AG09319 (cell line): ENCODE measurements at places on chromosomes 7 and 10.
A peak's percentile ranks its signal among the peaks of the same experiment; 100 is the strongest.

DNA sequence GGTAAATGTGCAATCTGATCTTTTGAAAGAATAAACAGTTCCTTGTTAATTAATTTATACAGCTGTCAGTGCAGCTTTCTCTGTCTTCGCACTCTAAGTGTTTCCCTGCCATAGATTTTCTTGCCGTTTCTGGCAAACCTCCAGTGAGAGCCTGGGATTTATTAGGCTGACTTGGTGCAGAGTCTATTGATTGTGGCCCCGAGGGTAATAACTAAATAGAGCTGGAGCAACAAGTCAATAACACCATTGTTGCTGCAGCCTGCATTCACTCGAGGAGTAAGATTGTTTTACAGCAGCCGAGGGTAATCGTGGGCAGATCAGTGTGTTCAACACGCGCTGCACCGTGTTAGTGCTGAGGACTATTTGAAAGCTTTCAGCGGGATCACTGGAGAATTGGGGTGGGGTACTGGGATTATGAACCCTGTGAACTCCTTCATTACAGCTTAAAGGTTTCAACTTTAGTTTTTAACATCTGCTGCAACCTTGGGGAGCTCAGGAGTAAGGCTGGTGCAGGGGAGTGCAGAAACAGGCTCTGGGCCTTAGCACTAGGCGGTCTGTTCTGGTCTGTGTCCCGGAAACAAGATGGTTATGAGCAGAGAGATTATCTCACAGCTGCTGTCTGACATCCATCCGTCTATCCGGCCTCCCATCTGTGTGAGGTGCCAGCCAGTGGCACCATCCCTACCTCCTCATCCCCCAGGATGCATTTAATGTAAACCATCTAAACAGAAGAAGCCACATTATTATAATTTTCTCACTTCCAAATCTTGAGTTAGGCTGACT lies 174.0 kb upstream of the TCF7L2 start:
- no peak for DNase-seq

GRCh38 chr10:123636598-123637325 lies 29.4 kb upstream of the GPR26 start:
- no peak for DNase-seq

DNA sequence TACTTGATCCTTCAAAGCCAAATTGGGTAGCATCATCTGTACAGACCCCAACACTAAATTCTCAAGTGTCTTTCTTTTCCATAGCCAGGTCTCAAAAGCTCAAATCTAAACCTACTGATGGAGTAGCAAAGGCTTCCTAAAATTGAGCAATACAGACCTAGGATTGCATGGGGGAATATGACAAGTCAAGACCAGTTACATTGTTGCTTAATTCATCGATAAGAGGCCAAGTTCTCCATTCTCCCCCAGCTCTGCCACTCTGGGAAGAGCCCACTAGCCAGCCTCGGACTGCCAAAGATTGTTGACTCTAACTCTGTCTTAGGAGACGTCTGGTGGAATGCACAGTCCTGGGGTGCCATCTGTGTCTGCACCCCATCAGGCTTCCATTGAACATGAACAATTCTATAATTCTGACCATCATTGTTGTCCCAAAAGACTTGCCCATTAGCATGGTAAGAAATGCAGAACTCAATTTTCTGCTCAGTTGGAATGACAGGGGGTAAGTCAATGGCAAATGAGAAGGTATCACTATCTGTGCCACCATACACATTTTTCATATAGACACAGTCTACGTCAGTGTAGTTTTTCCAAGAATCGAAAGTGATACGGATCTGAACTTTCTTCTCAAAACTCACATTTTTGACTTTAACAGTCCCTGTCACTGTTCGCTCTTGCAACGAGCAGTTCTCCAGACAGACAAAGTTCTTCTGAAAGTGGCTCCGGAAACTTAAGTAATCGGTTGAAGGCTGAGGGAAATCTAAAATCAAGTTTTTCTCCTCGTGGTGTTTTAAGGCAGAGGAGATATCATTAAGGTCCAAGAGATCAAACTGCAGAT lies 2.9 kb downstream of the PPP1R3C start:
- DNase-seq: no peak

DNA sequence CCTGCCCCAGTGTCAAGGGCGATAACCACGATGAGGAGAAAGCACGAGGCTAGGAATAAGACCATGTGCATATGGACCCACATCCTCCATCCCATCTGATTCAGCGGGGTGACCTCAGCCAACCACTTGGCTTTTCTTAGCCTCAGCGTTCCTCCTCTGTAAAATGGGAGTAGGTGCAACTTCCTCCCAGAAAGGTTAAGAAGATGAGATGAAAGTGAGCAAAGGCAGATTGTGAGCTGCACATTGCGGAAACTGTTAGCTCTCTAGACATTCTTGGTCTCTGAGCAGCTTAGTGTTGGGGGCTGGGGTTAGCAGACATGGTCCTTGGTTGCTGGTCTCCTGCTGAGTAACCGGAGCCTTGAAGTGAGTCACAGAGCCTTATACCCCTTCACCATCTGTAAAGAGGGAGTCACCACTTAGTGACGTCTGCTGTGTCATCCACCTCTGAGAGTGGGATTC lies 497.3 kb upstream of the GALNT17 start:
- peak; percentile 11 for DNase-seq

- peak; percentile 51 for DNase-seq
Observed at GRCh38 chr10:33653584-33654367, 319.3 kb upstream of the NRP1 start.

GRCh38 chr7:151428378-151429236 lies 11.3 kb downstream of the CRYGN start:
- DNase-seq: no peak

GRCh38 chr7:111011520-111011919 lies 79.4 kb upstream of the LRRN3 start:
- no peak for DNase-seq

DNA sequence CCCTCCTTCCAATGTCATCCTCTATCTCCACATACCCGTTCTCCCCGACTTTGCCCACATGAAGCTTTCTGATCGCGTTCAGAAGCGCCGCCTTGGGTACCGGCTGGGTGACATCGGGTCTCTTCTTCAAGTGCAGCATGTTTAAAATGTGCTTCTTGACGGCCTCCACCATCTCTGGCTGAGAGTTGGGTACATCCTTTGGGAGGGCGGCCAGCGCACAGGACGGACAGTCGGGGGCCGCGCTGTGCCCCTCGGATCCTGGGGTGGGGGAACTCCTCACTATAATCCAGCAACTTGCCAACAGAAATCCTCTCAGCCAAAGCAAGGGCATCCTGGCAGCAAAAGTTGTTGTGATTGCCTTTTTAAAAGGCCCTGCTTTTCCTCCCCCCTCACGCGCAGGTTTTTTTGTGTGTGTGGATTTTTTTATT lies 2.8 kb downstream of the INHBA start:
- DNase-seq: no peak

GRCh38 chr7:45583296-45583695 lies 9.1 kb downstream of the ADCY1 start:
- no peak for DNase-seq

DNA sequence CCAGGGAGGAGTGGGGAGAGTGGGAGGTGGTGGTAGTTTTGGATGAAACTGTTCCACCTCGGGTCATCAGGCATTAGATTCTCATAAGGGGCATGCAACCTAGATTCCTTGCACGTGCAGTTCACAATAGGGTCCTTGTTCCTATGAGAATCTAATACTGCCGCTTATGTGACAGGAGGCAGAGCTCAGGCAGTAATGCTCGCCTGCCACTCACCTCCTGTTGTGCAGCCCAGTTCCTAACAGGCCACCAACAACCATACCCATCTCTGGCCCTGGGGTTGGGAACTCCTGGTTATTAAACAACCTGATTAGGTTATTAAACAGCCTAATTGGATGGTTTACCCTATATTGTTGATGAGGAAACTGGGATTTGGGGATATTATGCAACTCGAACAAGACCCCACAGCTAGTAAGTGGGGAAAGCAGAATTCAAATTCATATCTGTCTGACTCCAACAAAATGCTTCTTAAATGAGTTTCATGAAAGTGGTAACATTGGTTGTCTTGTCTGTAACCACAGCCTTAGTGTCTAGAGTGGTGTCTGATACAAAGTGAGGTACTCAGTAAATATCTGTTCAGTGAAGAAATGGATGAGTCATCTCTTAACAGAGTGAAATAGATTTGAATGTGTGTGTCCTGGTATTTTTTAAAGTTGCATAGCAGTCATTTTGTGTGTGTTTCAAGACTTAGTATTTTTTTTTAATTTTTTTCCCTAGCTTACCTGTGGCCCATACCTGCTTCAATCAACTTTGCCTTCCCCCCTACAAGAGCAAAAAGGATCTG lies 101.6 kb downstream of the HECTD2 start:
- no peak for DNase-seq

- DNase-seq: no peak
Observed at GRCh38 chr10:124650820-124651401, 93.3 kb downstream of the FAM53B start.

DNA sequence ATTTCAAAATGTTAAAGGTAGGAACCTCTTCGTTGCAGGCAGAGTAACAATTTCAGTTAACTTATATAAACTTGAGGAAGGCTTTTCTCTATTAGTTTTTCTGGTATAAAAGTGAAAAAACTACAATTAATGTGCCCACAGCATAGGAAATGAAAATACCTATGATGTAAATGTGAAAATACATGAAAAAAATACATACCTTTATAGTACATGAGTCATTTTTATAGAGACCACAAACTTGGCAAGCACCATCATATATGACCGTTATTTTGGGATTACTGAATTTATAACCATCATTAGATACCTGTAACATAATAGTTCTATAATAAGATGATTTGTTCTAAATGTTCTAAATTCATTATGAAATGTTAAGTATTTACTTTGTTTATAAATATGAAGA lies 42.7 kb downstream of the VWDE start:
- no peak for DNase-seq

DNA sequence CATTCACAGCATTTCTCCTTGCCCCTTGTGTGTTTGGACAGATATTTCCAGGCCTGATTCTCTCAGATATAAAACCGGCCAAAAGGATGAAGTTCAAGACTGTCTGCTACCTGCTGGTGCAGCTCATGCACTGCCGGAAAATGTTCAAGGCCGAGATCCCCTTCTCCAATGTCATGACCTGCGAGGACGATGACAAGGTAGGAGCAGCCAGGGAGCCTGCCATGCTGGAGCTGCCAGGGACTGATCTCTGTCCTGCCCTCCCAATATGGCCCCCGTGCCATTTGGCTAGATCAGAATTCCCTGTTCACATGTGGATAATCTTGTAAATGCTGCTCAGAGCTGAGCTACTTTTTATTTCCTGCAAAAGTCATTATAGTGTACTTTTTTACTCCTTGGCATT lies 87.8 kb downstream of the ADCY1 start:
- no peak for DNase-seq

DNA sequence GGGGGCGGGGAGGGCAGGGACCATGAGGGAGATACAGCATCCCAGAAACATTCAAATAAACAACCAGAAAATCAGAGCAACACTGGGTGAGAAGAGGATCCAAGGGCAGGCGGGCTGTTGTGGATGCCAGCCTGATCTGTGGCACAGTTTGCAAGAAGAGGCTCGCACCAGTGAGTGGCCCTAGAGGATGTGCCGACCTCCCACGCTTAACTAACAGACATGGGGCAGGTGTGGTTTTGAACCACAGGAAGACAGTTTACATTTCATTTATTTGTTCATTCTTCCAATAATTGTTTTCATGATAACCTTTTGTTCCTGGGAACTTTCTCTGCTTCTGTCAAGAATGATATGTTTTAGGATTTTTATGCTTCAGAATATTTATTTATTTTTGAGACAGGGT lies 115.6 kb downstream of the ZNF248 start:
- DNase-seq: no peak

GRCh38 chr10:131143425-131144165 lies 167.9 kb downstream of the TCERG1L start:
- DNase-seq: no peak

DNA sequence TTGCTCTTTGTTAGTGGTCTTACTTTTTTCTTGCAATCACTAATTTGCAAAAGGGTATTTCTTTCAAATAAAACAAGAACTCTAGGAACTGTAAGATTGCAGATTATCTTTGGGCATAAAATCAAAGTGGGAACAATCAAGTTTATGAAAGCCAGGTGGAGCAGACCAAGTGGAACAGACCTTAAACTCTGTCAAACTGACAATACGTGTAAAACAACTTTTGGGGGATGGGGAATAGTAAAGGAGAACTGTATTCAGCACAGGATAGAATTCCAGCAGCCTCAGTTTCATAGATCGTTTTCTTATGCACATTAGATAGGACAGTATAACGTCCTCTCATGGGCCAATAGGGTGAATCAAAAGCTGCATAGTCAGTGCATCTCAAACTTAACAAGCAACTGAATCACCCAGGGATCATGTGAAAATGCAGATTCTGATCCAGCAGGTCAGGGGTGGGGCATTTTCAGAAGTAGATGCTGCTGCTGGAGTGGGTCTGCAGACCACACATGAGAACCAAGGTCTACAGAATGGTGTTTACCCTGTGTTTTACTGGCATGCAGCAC lies 120.7 kb downstream of the PIP4K2A start:
- no peak for DNase-seq

- no peak for DNase-seq
Observed at GRCh38 chr7:31100871-31101270, 48.8 kb downstream of the ADCYAP1R1 start.

GRCh38 chr7:7349156-7349555 lies 166.8 kb downstream of the C1GALT1 start:
- DNase-seq: no peak

GRCh38 chr7:47724335-47724982 lies 142.5 kb upstream of the TNS3 start:
- peak; percentile 60 for DNase-seq

- DNase-seq: no peak
Observed at GRCh38 chr10:63288170-63288569, 155.0 kb downstream of the NRBF2 start.

GRCh38 chr7:135414850-135415439 lies 95.0 kb downstream of the CNOT4 start:
- DNase-seq: peak; percentile 15

GRCh38 chr7:43785420-43785819 lies 26.9 kb downstream of the BLVRA start:
- peak; percentile 54 for DNase-seq

- DNase-seq: no peak
Observed at GRCh38 chr10:82288461-82288881, 413.5 kb downstream of the NRG3 start.

DNA sequence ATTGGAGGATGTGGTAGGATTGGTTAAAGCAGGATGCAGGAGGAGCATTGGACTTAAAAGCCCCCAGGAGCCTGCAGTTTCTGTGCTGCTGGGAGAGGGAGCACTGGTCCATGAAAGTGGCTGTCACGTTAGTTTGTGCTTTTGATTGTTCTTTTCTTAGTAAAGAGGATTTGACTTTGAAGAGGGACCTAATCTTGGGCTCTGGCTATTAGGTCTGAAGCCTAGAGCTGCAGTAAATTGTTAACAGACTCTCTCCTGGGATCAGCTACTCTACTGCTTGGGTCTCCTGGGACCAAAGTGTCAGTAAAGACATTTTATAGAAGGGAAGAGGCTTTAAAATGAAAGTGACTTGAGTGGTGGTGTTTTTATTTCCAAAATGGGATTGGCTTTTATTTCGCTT lies 3.7 kb downstream of the ZFYVE27 start:
- no peak for DNase-seq

- DNase-seq: no peak
Observed at GRCh38 chr10:58712141-58712540, 199.5 kb downstream of the BICC1 start.
